ENCODE measurements at places on chromosomes 7 and 10.

- no peak for DNase-seq
Observed at GRCh38 chr7:45593121-45593541, 19.0 kb downstream of the ADCY1 start.

GRCh38 chr7:5532536-5533335 is 109.1 kb upstream of the TNRC18 start:
- DNase-seq: no peak

DNA sequence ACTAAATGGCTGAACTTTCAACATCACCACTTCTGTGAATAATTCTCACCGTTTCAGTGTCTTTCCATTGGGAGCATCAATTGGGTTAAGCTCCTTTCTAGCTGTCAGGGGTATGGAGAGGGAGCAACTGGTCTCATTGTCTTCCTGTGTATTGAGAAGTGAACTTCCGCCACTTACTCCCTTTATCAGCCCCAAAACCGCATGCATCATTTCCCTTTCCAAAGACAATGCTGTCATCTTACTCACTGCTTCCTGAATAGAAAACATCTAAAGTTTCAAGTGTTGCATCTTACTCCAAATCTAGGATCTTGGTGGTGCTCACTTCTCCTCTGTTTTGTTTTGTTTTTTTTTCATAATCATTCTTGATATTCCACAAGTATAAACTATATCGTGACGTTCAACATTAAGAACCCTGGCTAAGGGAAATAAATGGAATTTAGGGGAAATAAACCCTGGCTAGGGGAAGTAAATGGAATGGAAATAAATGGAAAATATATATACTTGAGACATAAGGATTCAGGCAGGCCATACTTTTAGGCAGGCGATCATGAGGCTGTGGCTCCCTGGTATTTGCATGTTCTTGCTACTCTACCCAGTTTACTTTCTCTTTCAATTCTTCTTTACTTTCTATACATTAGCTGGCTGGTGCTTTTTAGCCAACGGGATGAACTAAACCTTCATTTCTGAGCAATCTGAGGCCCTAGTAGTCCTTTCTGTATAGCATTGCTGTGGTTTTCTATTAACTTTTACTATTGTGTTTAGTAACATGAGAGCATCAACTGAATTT is 371.9 kb downstream of the BMPER start:
- DNase-seq: no peak

GRCh38 chr10:132540456-132540855 is 2.9 kb downstream of the INPP5A start:
- DNase-seq: no peak

GRCh38 chr7:16889851-16890415 is 8.2 kb upstream of the AGR3 start:
- no peak for DNase-seq

- DNase-seq: no peak
Observed at GRCh38 chr7:92121681-92122080, 12.6 kb downstream of the CYP51A1 start.

DNA sequence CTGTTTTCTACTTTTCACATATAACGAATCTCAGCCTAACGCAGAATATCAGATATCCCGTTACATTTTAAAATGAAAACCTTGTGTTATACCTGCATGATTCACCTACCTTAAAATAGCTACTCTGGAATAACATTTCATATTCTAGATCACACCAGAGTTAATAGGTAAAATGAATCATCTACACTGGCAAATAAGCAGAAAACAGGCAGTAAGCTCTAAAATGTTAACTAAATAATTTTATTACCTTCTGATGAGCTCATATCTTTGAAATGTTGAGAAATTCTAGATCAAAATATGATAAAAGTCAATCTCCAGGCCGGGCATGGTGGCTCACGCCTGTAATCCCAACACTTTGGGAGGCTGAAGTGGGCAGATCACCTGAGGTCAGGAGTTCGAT is 71.3 kb downstream of the CPEB3 start:
- DNase-seq: no peak

- no peak for DNase-seq
Observed at GRCh38 chr10:44827431-44828006, 83.6 kb upstream of the TMEM72 start.

DNA sequence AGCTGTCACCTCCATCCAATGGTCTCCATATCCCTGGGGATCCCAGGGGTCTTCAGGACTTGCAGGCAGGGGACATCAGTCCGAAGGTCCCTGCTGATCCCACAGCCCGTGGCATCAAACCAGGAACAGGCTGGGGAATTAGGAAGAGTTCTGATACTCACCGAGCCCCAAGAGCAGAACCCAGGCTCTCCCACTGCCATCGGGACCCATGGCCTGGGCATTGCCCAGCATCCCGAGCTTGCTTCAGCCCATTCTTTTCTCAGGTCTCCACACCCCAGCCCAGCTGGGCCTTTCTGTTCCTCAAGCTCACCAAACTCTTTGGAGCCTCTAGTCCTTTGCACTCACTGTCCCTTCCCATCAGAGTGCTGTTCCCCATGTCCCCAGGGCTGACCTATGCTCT is 280.9 kb downstream of the GRID1 start:
- DNase-seq: no peak

- DNase-seq: no peak
Observed at GRCh38 chr7:880450-880849, 4.1 kb downstream of the GET4 start.

DNA sequence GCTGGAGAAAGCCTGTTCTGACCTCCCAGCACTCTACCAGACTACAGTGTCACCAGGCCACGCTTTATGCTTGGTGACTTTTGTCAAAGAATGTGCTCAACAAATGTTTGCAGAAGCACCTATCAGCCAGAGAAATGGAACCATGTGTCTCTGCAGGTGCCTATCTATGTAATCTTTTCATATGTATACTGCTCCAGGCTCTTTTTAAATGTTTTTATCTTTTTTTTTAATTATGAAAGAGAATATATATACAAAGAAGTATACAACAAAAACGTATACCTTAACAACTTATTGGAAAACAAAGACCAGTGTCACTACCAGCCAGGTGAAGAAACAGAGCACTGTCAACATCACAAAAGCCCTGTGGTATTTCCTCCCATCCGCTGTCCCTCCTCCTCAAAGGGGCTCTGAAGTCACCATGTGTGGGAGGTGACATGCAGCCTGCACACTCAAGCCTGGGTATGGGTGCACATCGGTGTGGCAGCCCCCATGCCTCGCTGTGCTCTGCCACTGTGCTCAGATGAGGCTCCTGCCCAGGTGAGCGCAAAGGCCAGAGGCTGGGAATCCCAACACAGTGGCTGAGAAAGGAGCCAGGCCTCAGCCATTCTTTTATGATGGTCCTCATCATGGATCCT is 120.6 kb downstream of the CLEC2L start:
- DNase-seq: no peak

All from GOT3 (cell line).